ENCODE measurements at places on chromosomes 11 and 22.

GRCh38 chr11:69801513-69802335, 17.5 kb downstream of the FGF3 start:
- no peak for DNase-seq

DNA sequence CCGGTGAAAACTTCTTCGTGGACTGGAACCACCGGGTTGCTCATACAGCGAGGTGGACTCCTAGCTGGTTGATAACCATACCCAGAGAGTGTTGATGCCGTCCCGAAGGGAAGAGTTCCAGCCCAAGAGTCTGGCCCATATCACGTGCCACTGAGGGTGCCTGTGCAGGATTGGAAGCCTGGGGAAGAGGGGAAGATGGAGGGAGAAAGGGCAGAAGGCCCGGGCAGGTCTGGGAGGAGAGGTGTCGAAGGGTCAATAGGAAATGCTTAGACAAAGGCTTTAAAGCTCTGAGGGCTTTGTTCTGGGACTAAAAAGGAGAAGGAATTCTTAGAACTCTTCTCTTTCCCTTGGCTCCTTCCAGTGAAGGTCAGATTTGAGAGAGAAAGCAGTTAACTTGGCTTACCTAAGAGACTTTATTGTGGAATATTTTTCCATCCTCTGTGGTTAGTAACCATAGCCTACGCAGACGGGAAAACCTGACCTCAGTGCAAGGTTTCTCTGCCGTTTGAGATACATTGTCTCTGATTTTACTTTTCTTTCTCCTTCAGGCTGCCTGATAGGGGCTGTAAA, 70.5 kb downstream of the JAM3 start:
- DNase-seq: no peak

GRCh38 chr11:64534391-64534801, 56.6 kb upstream of the SLC22A12 start:
- DNase-seq: no peak

DNA sequence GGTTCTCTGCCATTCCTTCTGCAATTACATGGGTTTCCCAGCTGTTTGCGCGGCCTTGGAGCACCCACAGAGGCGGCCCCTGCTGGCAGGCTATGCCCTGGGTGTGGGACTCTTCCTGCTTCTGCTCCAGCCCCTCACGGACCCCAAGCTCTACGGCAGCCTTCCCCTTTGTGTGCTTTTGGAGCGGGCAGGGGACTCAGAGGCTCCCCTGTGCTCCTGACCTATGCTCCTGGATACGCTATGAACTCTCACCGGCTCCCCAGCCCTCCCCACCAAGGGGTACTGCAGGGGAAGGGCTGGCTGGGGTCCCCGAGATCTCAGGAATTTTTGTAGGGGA, 2.6 kb downstream of the RCE1 start:
- DNase-seq: no peak

- no peak for DNase-seq
Observed at GRCh38 chr11:120335556-120335907, 681 bp upstream of the ARHGEF12 start.

GRCh38 chr11:64900263-64900678, 16.7 kb downstream of the ATG2A start:
- DNase-seq: peak; percentile 47

DNA sequence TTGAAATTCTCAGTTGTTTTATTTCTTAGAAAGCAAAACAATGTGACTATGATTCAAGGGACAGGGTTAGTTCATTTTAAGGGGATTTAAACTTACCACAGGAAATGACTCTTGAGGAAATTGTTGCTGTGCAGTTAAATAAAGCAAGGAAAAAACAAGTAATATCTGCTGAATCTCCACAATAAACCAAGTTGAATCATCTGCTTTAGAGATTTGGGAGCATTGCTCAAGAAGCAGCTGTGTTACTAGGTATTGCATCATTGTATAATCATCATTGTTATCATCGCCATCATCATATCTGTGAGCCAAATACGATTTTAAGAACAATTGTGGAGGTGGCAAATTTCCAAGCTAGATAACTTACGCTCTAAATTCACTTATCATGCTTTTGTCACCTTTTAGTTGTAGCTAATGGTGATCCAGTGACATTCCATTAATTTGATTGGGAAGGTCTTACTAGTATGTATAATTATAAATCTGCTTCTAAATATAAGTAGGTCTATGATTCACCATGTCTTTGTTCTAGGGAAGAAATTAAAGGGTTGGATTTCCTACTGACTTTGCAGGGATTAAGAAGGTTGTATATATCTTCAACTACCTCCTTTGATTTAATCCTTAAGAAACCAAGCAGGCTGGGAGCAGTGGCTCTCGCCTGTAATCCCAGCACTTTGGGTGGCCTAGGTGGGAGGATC, 19.9 kb downstream of the MMP10 start:
- peak; percentile 97 for DNase-seq

DNA sequence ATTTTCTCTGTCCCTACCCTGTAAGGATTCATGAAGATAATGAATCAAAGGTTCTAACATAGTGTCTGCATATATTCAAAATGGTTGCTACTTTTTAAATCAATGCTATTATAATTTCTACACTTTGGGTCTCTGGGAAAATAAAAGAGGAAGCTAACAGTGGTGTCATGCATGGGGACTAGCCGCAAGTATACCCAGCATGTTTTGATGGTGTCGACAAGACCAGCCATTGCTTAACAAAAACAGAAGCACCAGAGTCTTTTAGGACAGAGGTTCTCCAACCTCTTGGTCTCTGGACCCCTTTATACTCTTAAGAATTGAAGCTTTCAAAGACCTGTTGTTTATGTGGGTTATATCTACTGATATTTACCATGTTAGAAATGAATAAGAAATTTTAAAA, 37.8 kb downstream of the RNF141 start:
- no peak for DNase-seq

GRCh38 chr11:109845437-109845836, 247.8 kb upstream of the ZC3H12C start:
- peak; percentile 46 for DNase-seq

GRCh38 chr22:41925783-41926460, 684 bp downstream of the TNFRSF13C start:
- DNase-seq: peak; percentile 32

GRCh38 chr11:35121326-35121865, 17.6 kb upstream of the CD44 start:
- DNase-seq: no peak

- peak; percentile 11 for DNase-seq
Observed at GRCh38 chr11:29024386-29024785, 916.2 kb downstream of the METTL15 start.

DNA sequence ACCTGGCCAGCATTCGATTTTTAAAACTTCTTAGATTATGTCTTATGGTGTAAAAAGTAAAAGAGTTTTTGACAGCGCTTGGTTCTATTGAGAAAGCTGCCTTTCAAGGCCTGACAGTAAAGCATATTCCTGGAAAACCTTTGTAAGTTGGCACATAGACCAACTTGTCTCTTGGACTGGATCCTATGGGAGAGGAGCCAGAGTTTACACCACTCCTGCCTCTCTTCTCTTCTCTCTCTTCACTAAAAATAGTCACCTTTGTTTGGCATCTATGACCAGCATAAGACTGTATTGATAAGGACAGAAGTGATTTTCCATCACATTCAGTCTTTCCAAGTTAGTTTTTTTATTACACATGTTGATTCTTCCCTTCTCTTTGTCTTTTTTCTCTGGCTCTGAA, 33.7 kb downstream of the CSRP3 start:
- DNase-seq: no peak

- DNase-seq: no peak
Observed at GRCh38 chr22:31983911-31984656, 39.7 kb downstream of the YWHAH start.

GRCh38 chr11:100555931-100556330, 131.2 kb upstream of the ARHGAP42 start:
- DNase-seq: no peak

DNA sequence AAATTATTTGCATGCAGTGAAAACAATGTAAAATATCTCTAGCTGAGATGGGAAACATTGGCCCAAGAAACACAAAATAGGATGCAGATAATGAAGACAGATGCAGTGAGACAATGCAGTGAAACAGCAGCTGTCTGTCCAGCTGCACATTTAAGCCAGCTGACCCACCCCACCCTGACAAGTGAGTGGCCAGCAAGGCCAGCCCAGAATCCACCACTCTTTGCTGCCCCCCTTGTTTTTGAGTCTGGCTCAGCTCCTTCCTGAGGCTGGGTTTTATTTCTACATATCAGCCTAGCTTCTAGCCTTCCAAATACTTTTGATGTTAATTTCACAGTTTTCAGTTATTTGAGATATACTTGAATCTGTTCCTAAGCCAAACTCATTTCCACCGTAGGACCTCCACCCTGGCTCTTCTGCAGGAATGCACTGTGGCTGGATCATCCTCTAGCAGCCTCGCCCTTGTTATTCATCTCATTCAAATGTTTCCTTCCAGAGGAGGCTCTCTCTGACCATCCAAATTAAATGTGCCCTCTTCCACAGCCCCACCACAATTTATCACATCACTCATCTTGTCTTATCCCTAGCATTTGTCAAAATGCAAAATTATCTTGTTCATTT, 154.1 kb upstream of the POU2AF2 start:
- DNase-seq: no peak

DNA sequence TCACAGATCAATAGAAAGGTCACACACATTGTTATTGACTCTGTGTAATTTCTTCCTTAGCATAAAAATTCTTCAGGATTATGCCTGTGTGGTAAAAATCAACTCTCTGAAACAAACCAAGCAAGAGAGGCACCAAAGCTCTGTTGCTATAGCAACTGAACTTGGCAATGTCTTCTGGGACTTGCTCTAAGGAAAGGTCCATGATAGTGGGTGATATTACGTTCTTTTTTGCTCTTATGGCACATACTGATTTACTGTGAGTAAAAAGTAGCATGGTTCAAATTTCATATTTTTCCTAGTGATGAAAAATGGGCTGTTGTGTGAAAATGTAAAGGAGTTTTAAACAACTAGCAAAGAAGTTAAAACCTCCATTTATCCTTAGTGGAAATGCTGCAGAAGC, 66.4 kb downstream of the SVIP start:
- no peak for DNase-seq

GRCh38 chr11:127552446-127552845, 551.9 kb upstream of the KIRREL3 start:
- no peak for DNase-seq

DNA sequence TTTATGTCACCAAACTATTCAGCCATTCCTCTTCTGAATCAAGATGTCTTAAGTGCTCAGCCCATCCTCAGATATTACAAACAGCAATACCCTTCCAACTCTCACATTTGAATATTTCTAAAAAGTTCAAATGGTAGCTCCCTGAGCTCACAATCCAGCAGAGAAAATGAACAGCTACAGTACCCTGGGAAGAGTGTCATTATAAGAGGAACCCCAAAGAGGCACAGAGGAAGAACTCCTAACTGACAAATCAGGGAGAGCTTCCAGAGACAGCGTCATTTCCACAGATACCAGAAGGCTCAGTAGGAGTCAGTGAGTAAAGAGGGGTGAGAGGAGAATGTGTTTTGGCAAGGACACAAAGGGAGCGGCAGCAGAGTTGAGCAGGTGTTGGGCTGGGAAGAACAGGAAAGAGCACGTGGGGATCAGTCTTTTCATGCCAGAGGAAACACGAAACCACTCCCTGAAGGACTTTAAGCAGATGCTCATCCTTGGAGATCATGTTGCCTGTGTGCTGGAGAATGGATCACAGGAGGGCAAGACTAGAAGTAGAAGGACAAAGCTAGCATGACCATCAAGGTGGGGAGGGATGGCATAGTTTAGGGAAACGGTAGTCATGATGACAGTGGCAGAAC, 4.3 kb downstream of the CLTCL1 start:
- peak; percentile 54 for DNase-seq

- no peak for DNase-seq
Observed at GRCh38 chr11:43992834-43993637, 50.6 kb downstream of the C11orf96 start.

- DNase-seq: no peak
Observed at GRCh38 chr22:36584666-36585065, 55.7 kb upstream of the EIF3D start.

DNA sequence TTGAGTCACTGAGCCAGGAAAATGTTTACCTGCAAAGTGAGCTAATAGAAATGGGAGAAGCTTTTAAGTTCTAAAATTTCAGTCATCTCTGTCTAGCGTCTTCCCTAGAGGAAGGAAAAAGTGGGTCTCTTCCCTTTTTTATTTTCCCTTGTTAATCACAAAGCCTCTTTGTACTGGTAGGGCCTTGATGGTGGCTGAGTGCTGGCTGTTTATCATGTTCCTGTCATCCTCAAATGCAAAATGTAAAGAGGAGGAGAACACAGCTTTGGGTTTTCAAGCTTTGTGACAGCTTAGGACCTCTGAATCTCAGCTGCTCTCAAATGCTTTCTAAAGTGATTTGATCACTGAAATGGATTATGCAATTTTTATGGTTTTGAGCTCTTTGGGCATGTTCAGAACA, 222.0 kb downstream of the TMEM135 start:
- DNase-seq: no peak

DNA sequence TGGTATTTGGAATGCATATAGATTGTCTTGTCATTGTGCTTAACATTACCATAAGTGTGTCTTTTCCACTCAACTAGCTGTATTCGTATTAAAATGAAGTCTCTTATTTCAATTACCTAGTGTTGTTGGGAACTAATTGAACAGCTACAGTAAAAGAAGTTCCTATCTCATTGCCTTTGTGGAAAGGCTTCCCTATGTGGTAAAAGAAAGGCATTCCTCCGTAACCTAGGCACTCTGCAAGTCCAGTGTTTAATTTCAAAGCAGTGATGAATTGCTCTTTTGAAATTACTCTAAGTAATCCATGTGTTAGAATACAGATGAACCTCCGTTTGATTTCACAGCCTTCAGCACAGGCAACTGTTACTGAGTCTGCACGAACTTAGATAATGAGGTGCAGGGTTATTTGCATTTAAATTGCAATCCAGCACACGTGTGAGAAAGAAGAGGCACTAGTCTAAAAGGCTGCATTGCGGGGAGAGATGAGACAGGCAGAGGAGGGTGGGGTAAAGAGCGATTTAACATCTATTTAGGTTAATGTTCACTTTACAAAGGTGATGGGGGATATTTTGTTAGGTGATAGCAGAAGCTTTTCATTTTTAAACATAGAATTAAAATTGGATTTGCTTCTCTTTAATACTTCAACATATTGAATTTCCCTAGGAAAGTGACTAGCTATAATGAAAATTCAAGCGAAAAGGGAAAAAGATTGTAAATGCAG, 25.0 kb upstream of the CRTAM start:
- no peak for DNase-seq

DNA sequence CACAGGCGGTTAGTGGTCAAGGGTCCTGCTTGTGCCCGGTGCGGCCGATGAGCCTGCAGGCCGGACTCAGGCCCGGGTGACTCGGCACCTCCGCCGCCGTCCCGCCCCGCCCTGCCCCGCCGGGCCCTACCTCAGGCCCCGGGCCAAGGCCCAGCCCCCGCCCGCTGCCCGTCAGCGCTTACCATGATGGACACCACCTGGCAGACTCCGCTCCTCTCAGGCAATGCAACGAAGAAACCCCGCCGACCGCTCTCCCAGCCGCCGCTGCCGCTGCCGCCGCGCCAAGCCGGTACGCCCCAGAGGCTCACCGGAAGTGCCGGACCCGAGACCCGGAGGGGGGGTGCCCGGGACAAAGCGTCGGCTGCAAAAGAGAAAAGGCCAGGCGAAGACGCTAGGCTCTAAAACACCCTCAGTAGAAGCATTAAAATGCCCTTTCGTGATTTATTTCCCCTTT, at the start of gene UFD1:
Gene UFD1, minus strand, starts transcription at position 293 of the 454 bp plus-strand sequence. Its CDS starts 108 bp downstream, at position 185.
- DNase-seq: peak; percentile 72

All from fibroblast of mammary gland (primary cell).